Upper lobe of left lung (tissue), 6 donors: ENCODE measurements at places on chromosomes 3 and 15. TPM values are rescaled to one million over a fixed set of nuclear protein-coding genes. Genes with fewer than 3 reads are reported as not detected.

DNA sequence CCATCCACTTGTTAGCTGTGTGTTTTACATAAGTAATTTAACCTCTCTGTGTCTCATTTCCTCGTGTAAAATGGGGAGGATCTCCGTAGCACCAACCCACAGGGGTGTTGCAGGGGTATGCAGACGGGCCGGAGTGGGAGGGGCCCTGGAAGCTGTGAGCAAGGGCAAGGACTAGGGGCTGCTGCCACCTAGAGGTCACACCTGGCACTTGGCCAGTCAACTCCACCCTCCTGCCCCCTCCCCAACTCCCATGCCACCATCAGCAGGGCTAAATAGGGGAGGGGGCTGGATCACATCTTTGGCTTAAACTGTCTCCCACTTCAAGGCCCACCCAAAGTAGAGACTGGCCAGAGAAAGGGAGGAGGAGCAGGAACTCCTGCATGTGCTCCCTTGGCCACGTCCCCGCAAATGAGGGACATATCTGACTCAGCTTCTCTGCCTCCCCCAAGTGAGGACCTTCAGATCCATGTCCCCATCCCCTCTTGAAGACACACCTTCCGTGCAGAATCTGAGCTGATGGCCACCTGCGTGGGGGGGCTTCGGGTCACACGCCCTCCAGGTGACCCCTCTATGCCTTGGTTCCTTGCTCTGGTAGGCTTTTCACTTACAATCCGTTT lies 2.6 kb downstream of the CCDC9B start:
- peaks cover 23% of the 10 kb centered on the region for H3K36me3 ChIP-seq
- DNase-seq, result peak; percentile 88
- peaks cover 89% of the 10 kb centered on the region for H3K4me1 ChIP-seq
- H3K27ac ChIP-seq, result no peak overlapping the region
- H3K4me3 ChIP-seq, result no peak overlapping the region

DNA sequence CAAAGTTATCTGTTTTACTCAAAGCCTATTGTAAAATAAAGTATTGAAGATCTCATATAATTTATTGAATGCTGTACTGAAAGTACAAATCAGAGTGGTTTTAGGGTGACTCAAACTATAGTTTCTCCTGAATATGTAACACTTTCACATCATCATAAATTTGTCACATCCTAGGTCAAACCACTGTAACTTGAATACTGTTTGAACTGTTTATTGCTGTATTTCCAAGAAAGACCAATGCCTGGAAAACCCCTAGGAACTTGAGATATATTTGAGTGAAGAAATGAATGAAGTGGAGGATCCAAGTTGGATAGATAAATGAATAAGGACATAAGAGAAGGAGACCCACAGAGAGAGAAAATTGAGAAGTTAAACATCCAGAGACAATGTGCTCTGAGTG lies 348.2 kb downstream of the GRM7 start:
- H3K36me3 ChIP-seq, result no peaks in the 10 kb centered on the region
- no peaks in the 10 kb centered on the region for H3K27me3 ChIP-seq
- no peak for DNase-seq
- no peak overlapping the region for H3K27ac ChIP-seq

DNA sequence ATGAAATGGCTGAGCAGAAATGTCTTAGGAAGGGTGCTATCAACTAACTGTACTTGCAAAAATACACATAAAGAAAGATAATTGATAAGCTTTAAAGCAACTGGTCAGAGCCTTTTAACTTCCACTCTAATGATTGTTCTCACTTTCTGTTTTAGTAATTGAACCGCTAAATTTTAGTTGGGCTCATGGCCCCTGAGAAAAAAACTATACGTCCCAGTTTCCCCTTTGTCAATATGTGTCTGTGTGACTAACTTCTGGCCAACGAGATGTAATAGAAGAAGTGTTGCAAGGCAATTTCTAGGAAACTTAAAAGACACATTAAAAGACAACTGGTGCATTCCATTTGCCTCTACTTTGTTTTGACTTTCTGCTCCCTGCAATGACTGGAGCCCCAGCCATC lies 223.9 kb downstream of the NR1D2 start:
- no peaks in the 10 kb centered on the region for H3K4me1 ChIP-seq
- no peaks in the 10 kb centered on the region for H3K36me3 ChIP-seq
- no peak overlapping the region for H3K27ac ChIP-seq
- H3K27me3 ChIP-seq, result no peaks in the 10 kb centered on the region
- DNase-seq, result no peak
- no peak overlapping the region for H3K4me3 ChIP-seq

Gene KIF23
- total RNA-seq, result 6.7 TPM

DNA sequence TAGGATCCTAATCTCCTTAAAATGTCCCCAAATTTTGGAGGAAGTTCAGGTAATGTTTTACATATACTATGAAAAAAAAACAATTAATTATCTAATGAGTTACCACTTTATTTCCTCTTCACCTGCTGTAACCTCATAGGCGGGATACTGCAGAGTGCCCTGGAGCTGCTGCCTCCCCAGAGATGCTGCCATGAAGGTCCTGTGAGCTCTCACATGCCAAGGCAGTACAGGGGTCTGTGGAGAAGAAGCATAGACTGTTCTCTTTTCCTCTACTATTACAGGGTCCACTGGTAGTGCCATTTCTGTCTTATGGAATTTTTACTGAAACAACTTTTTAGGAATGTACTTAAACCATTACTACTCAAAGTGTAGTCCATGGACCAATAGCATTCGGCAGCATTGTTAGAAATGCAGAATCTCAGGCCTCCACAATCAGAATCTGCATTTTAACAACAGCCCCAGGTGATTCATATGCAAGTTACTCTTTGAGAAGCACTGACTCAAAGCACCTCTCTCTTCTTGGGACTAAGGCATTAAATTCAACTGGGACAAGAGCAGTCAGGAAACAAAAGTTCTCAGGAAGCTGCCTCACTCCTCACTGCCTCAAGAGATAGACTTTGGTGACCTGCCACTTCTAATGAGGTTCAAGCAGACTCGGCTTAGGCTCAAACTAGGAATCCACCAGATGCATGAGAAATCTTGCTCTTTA lies 30.3 kb upstream of the CPOX start:
- no peaks in the 10 kb centered on the region for H3K4me1 ChIP-seq
- no peaks in the 10 kb centered on the region for H3K27me3 ChIP-seq
- no peak overlapping the region for H3K27ac ChIP-seq
- H3K4me3 ChIP-seq, result no peak overlapping the region
- no peaks in the 10 kb centered on the region for H3K36me3 ChIP-seq

- H3K4me3 ChIP-seq, result no peak overlapping the region
- no peak overlapping the region for H3K27ac ChIP-seq
- H3K27me3 ChIP-seq, result no peaks in the 10 kb centered on the region
These were observed 329.2 kb downstream of the ARRDC4 start for GRCh38 chr15:98289747-98290146.

DNA sequence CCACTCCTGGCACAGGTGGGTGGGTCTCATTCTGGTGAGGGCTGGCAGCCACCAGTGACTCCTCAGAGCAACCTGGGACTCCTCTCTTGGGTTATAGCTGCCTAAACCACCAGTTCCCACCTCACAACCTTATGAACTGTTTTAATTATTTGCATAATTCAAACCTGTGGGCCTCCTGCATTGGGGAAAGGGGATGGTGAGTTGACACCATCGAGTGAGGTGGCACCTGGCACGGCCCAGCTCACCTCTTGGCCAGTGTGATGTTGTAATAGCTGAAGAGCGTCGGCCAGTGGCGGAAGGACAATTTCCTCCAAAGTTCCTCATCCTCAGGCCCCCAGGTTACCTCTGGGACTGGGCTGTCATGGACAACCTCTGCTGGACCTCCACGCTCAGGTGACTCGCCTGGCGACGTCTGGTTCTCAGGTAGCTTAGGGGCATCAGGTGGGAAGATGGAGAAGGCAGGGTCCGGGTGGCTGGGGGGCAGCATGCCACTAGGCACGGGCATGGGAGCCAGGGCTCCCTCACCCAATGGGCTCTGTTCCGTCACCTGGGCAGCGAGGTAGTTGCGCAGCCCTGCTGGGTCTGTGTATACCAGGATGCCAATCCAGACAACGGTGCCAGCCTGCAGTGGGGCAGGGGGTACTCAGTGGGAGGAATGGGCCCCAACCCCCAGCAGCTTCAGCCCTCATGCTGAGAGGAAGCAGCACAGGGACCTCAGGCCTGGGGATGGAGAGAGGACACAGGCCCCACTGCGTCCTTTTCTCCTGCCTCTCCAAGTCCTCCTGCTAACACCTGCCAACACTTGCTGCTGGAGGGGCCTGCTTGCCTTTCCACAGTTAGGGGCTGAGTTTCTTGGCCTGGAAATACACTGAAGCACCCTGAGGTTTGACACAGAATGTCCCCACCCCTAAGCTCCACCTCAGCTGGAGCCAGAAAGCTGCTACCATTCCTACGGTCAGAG lies 38.5 kb downstream of the PTPN23 start:
- no peak overlapping the region for H3K4me3 ChIP-seq
- peaks cover 60% of the 10 kb centered on the region for H3K36me3 ChIP-seq
- no peak overlapping the region for H3K27ac ChIP-seq
- peaks cover 12% of the 10 kb centered on the region for H3K4me1 ChIP-seq
- DNase-seq, result no peak
- no peaks in the 10 kb centered on the region for H3K27me3 ChIP-seq

DNA sequence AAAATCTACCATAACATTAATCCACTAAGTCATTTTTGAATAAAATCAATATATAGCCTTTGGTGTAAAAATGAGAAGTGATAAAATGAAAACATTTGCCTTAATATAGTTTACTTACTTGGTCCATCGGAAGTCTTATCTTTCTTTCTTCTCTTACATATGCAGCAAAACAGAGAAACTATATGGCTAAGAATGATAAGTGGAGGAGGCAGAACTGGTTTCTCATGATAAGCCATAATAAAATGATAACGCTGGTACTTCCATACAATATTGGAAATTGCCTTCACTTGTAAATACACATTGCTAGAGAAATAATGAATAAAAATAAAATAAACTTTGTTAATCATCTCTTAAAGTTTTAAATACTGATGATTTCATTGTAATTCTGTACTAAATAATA lies 47.8 kb upstream of the USP50 start:
- DNase-seq, result no peak
- H3K4me1 ChIP-seq, result no peaks in the 10 kb centered on the region
- no peak overlapping the region for H3K27ac ChIP-seq
- no peak overlapping the region for H3K4me3 ChIP-seq
- peaks cover 40% of the 10 kb centered on the region for H3K36me3 ChIP-seq
- H3K27me3 ChIP-seq, result no peaks in the 10 kb centered on the region

- no peaks in the 10 kb centered on the region for H3K36me3 ChIP-seq
- H3K4me1 ChIP-seq, result peaks cover 16% of the 10 kb centered on the region
- no peaks in the 10 kb centered on the region for H3K27me3 ChIP-seq
- no peak overlapping the region for H3K27ac ChIP-seq
These were observed 78.1 kb downstream of the P3H2 start for GRCh38 chr3:190042558-190042957.

Gene CD86
- 4.2 TPM for total RNA-seq

DNA sequence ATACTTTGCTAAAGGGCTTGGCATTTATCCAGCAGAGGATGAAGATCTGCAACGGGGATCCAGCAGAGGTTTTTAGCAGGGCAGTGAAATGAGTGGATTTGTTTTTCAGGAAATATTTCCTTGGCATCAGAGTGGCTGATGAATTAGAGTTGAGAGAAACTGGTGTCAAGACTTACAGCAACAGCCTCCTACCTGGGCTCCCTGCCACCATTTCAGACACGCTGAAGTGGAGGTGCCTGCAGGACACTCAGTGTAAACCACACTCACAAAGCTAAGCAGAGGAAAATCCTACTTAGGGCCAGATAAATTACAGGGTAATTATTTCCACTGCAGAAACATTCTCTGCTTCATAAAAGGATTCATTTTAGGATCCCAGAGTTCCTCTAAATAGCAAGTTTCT lies 519.7 kb downstream of the FGF12 start:
- H3K27me3 ChIP-seq, result no peaks in the 10 kb centered on the region
- peak; percentile 55 for DNase-seq
- H3K27ac ChIP-seq, result no peak overlapping the region

DNA sequence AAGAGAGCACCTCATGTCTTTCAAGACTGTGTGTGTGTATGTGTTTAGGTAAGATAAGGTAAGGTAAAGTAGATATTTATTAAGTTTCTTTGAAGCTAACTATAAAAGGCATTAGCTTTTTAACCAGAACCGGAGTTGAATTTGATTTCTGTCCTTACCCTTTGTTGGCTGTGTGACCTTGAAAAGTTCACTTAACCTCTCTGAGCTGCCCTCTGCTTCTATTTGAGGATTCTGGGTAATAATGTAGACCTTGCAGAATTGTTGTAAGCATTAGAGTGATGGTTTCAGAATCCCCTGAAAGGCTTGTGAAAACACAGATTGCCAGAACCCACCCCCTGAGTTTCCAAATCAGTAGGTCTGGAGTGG lies 21.6 kb upstream of the SACM1L start:
- DNase-seq, result no peak
- peaks cover 52% of the 10 kb centered on the region for H3K4me1 ChIP-seq
- no peaks in the 10 kb centered on the region for H3K27me3 ChIP-seq
- H3K36me3 ChIP-seq, result peaks cover 8% of the 10 kb centered on the region
- H3K27ac ChIP-seq, result no peak overlapping the region
- H3K4me3 ChIP-seq, result no peak overlapping the region

DNA sequence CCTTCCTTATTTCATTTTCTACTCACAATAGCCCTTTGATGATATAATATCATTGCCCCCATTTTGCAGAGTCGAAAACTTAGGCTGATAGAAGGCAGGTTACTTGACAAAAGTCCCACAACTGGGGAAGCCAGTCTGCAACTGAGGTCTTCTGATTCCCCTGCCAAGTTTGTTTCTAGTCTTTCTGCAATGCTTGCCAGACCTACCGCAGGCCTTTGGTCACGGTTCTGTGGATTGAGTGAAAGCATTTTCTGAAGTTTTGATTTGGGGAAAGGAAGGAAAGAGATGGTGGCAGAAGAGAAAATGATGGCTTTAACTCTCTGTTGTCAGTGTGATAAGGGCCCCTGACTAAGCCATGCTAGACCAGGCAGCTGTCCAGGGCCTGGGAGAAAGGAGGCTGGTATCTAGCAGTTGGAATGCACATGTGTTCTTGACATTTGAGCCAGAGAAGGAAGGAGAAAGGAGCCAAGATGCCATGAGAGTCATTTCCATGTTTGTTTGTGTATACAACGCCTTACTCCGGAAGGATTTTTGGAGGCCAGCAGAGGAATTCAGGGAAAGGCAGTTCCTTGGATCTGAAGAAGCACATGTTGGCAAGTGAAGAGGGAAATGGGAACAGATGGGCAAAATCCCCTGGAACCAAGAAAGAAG lies 29.9 kb downstream of the FAH start:
- peaks cover 10% of the 10 kb centered on the region for H3K4me1 ChIP-seq
- DNase-seq, result no peak
- H3K4me3 ChIP-seq, result no peak overlapping the region
- no peaks in the 10 kb centered on the region for H3K36me3 ChIP-seq
- no peak overlapping the region for H3K27ac ChIP-seq

Gene GPR149
- not detected for total RNA-seq

DNA sequence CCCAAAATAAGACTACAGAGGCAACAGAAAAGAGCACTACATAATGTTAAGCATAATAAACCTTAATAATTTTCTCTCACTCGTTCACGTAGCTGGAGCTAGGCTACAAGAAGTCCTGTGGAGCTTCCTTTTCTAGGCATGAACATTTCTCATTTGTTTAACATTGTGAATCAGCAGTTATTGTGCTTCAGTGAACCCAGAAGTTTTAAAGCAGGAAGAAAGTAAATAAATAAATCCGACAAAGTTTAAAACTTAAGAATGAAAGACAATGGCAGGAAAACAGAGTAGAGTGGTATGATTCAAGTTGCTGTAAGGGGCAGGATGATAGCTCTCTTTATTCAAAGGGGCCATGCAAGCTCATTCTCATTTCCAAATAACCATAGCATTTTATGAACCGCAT lies 191.8 kb downstream of the LSAMP start:
- no peak for DNase-seq
- H3K4me1 ChIP-seq, result no peaks in the 10 kb centered on the region
- H3K27me3 ChIP-seq, result no peaks in the 10 kb centered on the region
- H3K4me3 ChIP-seq, result no peak overlapping the region
- no peaks in the 10 kb centered on the region for H3K36me3 ChIP-seq

GRCh38 chr15:29821416-29822099 lies 710 bp downstream of the TJP1 start:
- DNase-seq, result peak; percentile 85
- H3K27me3 ChIP-seq, result peaks cover 8% of the 10 kb centered on the region
- peak overlapping the region; percentile 96 for H3K27ac ChIP-seq
